ENCODE measurements at places on chromosomes 11 and 22.

DNA sequence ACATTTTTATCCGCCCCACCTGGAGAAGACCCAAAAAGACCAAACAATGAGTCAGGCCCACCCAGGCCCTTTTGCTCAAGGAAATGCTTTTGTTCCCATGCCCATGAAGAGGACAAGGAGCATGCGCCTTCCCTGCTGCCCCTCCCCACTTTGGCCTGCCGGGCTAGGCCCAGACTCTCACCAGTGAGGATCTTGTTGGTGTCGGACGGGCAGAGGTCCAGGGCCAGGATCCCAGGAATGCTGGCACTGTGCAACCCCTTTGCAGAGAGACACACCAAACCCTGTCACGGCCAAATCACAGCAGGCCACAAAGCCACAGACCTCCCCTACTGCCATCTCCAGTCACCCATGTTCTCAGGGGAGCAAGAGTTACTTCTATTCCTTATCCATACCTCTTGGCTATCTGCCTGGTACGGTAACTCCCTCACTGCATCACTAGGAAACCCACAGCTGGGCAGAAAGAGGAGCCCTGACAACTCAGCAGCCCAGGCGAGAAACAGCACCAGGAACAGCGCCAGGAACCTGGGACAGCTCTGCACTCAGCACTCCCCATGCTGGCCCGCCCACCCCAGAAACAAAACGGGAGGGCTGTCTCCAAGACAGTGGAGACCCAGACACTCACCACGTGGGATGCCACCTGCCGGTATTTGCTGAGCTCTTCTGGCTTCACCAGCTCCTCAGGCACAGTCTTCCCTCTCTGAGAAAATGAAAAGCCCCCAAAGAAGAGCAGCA lies 5.5 kb downstream of the PRPF19 start:
- no peak for DNase-seq

DNA sequence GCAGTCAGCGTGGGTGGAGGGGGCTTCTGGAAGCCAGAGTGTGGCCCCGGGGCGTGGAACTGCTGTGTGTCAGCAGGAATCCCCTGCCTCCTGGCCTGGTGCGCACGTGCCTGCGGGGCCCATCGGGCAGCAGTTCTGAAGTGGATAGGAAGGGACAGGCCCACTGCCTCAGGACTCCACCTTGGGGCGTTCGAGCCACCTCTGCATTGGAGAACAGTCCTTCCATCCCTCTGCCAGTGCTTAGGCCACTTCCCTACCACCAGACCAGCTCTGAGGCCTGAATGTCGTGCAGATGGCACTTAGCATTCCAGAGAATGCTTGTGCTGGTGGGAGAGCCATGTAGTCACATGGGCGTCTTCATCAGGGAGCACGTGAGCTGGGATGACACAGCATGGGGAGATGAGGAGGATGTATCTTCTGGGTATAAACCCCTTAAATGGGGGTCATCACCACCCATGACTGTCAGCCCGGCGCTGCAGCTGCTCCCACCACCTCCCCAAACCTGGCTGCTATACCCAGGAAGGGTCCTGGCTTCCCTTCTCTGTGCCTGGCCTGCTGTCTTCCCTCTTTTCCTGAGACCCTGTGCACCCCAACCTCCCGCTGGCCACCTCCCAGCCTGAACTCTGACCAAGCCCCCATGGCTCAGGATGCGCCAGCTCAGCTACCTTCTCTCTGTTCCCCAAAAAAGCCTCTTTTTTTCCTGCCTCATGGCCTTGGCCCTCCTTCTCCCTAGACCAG lies 9.7 kb downstream of the INCENP start:
- no peak for DNase-seq

DNA sequence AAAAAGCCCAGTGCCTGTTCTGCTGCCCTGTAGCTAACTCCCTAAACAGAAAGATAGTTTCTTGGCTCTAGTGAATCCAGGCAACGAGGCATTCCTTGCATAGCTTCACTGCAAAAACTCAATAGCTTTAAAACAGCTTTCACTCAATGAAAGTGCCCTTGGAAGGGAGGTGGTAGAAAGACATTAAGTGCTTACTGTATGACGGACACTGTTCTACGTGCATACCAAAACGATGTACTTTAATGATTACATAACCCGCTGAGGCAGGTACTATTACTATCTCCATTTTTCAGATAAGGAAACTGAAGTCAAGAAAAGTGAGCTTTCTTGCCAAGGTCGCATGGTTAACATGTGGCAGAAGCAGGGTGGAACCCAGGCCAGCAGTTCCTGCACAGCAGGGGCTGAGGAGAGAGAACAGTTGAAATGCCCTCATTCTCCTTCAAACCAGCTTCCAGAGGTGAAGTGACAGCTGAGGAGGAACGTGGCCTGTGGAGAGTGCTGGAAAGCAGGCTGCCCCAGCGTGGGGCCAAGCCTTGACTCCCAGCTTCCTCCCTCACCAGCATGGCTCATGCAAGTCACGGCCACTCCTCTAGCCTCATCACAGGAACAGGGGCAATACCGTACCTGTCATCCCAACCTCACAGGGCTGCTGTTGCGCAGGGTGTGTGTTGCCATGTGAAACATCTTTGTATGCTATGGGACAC lies 227.5 kb upstream of the NARS2 start:
- DNase-seq, result no peak

GRCh38 chr22:27597703-27598444 lies 203.7 kb downstream of the MN1 start:
- no peak for DNase-seq

- no peak for DNase-seq
These were observed 11.3 kb upstream of the ACER3 start for GRCh38 chr11:76849376-76849775.

- DNase-seq, result no peak
These were observed 29.9 kb downstream of the LRFN4 start for GRCh38 chr11:66886671-66887221.

DNA sequence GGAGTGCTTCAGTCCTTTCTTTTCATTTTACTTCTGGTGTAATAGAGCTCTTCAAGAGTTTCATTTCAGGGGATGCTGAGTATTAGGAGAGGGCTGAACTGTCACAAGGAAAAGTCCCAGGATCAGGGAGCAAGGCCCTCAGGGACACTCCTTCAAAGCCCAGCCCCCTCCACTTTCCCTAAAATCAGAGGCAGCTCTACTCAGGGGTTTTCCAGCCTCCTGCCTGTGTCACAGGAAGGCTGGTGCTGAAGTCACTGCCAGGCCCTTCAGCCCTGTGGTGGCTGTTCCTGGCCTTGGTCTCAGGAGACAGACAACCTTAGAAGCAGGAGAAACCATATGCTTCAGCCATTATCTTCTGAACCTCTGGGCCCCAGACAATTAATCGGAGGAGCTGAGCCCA lies 36.4 kb upstream of the KIRREL3 start:
- DNase-seq, result no peak

DNA sequence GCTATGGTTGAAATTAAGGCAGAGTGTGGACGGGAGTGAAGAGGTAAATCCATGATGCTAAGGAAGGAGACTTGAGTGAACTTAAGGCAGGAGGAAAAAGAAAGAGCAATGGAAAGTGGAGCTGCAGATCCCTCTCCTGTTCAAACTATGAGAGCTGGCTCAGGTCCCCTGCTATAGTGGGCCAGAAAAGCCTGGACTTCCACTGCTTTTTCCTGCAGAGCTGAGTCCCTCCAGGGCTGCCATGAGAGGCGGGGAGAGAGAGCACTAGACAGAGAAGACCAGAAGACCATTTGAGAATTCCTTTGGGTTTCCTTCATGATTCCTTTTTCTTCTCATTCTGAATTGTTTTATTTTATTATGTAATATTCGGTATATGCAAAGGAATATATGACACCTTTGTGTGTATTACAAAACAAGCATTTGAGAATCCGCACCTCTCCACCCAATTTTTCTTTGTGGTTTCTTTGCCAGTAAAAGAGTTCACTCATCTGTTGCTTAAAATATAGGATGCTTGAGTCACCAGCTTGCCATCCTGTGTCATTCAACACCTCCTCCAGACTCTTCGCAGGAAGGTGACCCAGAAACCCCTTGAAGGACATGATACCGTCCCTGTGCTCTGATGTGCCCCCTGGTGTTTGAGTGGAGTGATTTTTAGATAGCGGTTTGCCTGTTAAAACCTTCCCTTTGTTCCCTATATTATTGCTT lies 24.4 kb downstream of the SREBF2 start:
- peak; percentile 42 for DNase-seq

GRCh38 chr11:78688460-78688859 lies 113.8 kb upstream of the NARS2 start:
- DNase-seq, result no peak

GRCh38 chr11:6635082-6635932 lies 16.1 kb upstream of the TPP1 start:
- no peak for DNase-seq
